ENCODE measurements at places on chromosomes 11 and 22.

DNA sequence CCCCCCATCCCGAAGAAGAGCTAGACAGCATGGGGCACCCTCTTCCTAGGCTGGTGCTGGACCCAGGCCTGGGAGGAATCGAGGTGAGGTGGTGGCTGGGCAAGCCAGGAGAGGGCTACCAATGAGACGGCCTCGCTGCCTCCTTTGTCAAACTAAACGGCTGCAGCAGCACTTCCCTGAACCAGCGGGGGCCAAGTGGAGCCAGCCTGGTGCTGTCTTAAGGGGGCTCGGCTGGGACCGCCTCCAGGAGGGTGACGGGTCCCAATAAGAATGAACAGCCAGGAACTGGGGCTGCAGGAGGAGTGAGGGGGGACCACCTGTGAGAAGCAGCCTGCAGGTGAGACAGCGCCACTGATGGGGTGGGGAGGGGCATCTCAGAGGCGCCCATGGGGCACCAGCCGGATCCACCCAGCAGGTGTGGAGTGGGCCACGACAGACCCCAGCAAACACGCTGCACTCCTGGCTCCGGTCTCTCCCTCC lies 17.1 kb downstream of the IFT27 start:
- no peak for DNase-seq

GRCh38 chr11:100875521-100875869 lies 188.4 kb downstream of the ARHGAP42 start:
- no peak for DNase-seq

- DNase-seq = no peak
Measured at GRCh38 chr11:82701847-82702520, 31.7 kb downstream of the FAM181B start.

- no peak for DNase-seq
Measured at GRCh38 chr22:43880541-43880991, 11.2 kb downstream of the PNPLA5 start.

DNA sequence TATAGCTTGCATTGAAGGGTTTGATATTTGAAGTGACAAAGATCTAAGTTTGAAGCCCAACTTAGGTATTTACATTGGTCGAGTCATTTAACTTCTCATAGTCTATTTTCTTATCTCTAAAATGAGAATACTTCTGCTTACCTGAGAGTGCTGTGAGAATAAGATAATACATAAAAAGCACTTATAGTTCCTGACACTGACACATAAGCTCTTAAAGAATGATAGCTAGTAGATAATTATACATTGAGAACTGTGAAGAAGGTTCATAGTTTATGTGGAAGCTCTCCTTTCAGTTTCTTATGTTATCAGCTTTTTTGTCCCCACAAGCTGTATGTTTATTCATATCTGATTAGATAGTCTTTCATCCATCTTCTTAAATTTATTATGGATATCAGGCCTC lies 4.8 kb downstream of the PPME1 start:
- no peak for DNase-seq

- DNase-seq = no peak
Measured at GRCh38 chr22:41909310-41910049, 5.4 kb downstream of the SHISA8 start.

- DNase-seq = no peak
Measured at GRCh38 chr11:15334766-15335165, 220.0 kb downstream of the INSC start.

- DNase-seq = no peak
Measured at GRCh38 chr11:66974724-66975404, at the start of gene C11orf86. Gene C11orf86, plus strand, starts transcription at chr11:66975304. Its CDS starts 59 bp downstream, at chr11:66975363.

- DNase-seq = no peak
Measured at GRCh38 chr22:33562501-33562900, 357.8 kb downstream of the LARGE1 start.

GRCh38 chr11:68033708-68034045 lies 3.2 kb downstream of the NDUFS8 start:
- DNase-seq = no peak

- no peak for DNase-seq
Measured at GRCh38 chr11:71311928-71312510, 59.6 kb upstream of the SHANK2 start.

GRCh38 chr11:111719379-111719778 lies 46.8 kb downstream of the PPP2R1B start:
- DNase-seq = no peak

DNA sequence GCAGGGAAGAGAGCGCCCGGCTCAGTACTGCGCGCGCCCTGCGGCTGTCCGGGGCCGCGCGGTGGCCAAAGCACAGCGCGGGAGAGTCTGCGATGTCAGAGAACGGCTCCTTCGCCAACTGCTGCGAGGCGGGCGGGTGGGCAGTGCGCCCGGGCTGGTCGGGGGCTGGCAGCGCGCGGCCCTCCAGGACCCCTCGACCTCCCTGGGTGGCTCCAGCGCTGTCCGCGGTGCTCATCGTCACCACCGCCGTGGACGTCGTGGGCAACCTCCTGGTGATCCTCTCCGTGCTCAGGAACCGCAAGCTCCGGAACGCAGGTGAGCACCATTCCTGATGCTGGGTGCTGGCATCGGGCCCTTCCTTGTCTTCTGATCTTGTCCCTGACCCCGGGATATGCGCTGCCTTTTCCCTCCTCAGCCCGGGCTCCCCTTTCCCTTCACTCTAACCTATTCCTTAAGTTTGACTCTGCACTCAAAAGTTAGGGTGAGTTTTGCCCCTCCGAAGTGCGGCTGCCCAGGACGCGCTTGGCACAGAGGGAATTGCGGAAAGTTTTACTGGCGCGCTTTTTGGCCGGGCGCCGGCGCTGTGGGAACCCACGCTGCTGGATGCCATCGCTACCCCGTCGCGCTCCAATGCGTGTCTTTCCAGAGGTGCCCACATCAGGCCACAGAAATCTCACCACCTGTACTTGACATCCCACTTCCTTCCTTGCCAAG lies at the start of gene MTNR1B:
Gene MTNR1B (plus strand): TSS at position 18 of the 714 bp plus-strand sequence. CDS start 75 bp downstream, at position 93.
- DNase-seq = no peak

GRCh38 chr11:31797190-31798056 lies 13.7 kb downstream of the PAX6 start:
- no peak for DNase-seq

DNA sequence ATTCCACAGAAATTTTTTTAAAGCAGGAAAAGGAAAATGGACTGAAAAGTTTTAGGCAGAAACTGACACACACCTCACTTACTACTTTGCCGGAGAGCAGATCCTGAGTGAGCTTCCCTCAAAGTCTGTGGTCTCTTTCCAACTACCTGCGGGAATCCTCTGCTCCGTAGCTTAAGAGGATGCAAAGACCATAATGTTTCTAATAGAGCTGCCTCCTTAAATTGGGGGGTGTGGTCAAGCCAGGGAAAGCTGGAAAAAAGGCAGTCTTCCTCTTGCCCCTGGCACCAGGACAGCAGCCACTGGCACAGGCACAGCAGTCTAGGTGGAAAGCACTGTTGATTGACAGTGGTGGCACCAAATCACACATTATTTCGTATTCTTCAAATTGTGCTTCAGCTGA lies at the start of gene ETS1:
Gene ETS1 (minus strand): TSS at position 144 of the 400 bp plus-strand sequence. CDS start 14,428 bp downstream, outside the sequence.
- DNase-seq = no peak

DNA sequence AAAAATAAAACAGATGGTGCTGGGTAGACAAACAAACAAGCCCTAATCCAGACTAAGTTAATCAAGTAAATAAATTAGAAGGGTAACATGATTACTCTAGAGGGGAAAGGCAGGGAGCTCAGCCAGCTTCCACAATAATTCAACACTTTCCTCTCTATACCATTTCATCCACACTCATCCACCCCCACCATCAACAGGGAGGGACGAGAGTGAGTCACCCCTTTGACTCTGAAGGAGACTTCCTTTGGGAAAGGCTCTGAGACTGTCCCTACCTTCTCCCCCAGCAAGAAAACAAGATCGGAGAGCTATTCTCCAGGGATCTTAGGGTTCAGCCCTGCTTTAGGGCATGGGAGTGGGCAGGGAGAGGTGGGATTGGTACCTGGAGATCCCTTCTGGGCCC lies 33.1 kb downstream of the TRIM66 start:
- no peak for DNase-seq

DNA sequence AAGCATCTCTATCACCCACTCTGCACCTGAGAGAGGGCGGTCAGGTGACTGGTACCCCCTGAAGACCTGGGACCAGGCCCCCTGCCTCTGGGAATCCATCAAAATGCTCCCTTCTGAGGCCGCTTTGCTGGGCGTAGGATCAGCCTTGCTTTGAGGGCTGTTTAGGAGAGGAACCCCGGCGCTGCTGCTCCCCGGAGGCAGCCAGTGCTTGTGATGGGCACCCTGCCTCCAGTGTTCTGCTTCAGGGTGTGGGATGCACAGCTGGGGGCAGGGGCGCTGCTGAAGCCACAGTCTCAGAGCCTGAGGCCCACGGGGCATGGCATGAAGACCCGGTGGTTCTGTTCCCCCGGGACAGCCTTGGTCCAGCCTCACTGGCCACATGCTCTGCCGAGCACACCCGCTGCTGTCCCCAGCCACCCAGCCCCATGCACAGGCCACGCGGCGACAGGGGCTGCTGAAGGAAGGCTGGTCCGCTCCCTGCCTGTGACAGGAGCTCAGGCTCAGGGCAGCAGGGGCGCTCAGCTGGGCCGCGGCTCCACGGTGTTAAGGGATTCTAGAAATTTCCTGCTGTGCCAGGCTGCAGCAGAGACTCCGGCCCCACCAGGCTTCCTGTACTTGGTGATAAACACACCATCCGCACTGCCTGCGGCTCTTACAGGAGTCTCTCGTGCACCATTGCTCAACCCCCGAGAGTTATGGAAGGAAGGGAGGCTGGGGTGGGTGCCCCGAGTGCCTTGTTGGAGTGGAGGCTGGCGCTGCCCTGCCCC lies 91.0 kb downstream of the KCNQ1 start:
- no peak for DNase-seq

- DNase-seq = no peak
Measured at GRCh38 chr11:115244296-115244695, 259.9 kb downstream of the CADM1 start.

- no peak for DNase-seq
Measured at GRCh38 chr22:44329179-44329796, 16.5 kb upstream of the SHISAL1 start.

DNA sequence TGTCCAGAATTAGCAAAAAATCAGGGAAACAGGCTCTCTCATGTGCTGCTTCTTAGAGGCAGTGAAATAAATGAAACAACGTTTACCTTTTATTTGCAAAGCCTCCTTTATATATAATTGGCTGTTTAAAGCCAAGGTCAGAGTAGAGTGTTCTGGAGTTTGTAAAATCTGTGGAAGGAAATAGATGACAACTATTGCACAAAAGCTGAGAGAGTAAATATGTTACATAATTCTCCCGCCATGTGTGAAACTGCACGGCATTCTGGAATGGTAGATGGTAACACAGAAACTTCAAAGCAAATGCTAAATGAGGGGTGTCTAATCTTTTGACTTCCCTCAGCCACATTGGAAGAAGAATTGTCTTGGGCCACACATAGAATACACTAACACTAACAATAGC lies 51.5 kb upstream of the FGF3 start:
- no peak for DNase-seq

- DNase-seq = no peak
Measured at GRCh38 chr22:32951076-32951806, 106.9 kb downstream of the SYN3 start.

- DNase-seq = no peak
Measured at GRCh38 chr11:132712466-132712865, 819.8 kb downstream of the OPCML start.

DNA sequence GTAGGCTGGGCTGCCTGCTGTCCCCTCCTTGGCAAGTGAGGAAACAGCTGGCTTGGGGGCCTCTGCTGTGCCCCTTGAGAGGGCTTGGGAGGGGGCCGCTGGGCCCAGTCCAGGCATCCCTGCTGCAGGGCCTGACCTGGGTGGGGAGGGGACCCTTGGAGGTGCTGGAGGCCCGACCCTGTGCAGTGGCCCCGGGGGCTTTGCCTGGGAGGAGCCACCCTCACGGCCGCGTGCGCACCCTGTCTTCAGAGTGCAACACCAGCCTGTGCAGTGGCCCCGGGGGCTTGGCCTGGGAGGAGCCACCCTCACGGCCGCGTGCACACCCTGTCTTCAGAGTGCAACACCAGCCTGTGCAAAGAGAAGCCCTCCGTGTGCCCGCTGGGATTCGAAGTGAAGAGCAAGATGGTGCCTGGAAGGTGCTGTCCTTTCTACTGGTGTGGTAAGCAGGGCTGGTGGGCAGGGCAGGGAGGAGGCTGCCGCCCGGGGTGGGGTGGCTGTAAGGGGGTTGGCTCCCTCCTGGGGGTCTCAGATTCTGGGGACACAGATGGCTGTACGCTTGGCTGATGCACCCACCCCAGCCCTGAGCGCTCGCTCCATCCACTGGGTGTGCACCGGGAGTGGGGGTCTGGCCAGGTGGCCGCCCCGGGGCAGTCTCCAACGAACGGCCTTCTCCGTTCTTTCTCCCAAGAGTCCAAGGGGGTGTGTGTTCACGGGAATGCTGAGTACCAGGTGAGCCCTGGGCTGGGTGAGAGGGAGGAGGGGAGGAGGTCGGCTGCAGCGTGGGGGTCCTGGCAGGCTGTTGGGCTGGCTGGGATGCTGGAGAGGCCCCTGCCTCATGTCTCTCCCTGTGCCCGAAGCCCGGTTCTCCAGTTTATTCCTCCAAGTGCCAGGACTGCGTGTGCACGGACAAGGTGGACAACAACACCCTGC lies 32.9 kb downstream of the MUC2 start:
- no peak for DNase-seq

GRCh38 chr11:31655483-31655882 lies 145.9 kb downstream of the ELP4 start:
- DNase-seq = peak; percentile 52

- DNase-seq = no peak
Measured at GRCh38 chr22:19463008-19463407, 15.5 kb upstream of the C22orf39 start.

DNA sequence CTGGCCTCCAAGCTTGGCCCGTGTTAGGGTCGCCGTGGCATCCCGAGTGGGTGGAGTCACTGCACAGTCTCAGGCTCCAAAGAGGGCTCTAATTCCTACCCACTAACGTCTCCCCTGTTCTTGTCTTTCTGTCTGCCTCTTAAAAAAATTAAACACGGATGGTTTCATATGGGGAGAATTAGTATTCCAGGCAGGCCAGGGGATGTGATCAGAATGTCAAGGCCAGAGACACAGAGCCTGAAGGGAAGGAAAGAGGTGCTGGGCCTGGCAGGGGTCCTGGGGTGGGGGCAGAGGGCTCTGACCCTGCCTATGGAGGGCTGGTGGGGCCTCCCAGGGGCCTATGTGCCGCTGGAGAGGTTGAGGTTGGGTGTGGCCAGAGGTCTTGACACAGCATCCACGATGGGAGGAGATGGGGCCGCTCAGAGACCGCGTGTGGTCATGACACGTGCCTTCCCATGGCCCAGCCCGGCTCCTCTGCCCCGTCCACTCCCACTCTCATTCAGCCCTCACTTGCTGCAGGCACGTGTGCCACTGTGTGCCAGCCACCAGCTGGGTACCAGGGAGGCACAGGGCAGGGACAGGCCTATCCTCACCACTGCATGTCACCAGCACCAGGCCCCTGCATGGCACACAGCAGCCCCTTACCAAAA lies 56.5 kb downstream of the FLRT1 start:
- DNase-seq = no peak

- DNase-seq = peak; percentile 91
Measured at GRCh38 chr11:9802291-9802861, 138.5 kb downstream of the SWAP70 start.

Measured in AG09309 (cell line).